ENCODE measurements at places on chromosomes 6 and 20.

GRCh38 chr20:25257130-25257529 is 9.2 kb downstream of the PYGB start:
- DNase-seq: no peak

GRCh38 chr6:16305788-16306187 is 67.4 kb downstream of the GMPR start:
- no peak for DNase-seq

DNA sequence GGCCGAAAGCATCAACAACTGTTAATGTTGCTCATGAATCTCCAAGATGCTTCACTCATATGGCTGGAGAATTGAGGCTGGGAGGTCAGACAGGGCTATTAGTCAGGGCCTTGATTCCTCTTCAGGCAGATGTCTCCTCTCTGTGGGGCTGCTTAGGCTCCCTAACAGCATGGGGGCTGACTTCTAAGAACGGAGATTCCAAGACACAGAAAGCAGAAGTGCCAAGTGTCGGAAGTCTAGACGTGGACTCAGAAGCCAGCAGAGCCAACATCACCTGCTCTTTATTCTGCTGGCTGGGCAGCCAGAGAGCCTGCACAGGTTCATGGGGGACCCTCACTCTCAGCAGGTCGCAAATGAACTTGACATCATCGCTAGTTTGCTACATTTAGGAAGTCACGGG is 279.8 kb downstream of the CDH26 start:
- DNase-seq: no peak

GRCh38 chr20:19024296-19025035 is 188.0 kb upstream of the SLC24A3 start:
- DNase-seq: no peak

- no peak for DNase-seq
Observed at GRCh38 chr20:48831718-48832404, 4.1 kb upstream of the PREX1 start.

DNA sequence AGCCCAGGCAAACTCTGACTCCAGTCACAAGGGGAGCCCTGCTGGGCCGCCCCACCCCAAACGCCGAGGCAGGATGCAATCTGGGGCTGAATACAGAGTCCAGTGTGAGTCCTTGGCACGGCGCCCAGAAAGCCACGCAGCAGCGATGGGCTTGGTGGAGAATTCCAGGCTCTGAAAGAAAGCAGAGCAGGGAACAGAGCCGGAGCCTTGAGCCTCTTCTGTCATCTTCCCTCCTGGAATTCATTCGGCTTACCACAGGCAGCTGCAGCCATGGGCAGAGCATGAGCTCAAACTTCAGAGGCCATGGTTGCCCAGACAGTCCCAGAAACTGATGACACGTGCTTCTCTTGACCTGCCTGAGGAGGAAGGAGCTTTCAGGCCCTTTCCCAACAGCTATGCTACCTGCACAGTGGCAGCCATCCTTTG is 441.1 kb upstream of the JARID2 start:
- peak; percentile 82 for DNase-seq

DNA sequence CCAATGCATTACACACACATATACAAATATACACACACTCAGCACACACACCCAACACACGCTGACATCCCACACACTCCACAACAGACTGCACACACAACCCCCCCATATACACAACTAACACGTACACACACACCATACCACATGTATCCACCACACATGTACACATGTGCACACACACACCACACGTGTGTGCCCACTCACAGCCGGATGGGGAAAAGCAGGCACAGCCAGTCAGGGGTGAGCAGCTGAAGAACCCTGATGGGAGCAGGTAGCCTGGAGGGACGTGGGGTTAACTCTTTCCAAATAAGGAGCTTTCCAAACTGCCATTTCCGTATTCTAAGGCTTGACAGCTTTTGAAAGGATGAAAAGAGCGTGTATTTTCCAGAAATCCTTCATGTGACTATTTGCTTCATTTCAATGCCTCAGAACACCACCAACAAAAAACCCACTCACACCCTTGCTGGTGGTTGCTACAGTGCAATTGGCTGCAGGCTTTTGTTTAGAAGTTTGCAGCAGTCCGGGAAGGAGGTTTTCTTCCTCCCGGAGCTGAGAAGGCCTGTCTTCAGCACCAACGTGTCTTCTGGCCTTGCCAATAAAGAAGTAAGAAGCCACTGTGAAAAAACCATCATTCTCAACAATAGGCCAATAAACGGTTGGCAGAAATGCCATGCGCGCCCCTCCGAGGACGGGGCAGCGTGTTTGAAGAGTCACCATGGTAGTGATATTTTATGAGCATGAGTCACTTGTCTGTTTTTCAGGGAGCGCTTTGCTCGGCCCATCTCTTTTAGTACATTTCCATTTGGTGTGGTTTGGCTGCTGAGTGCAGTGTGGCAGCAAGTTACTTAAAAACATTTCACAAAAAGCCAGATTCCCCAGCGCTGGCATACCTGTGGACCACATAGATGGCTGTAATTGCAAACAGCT is 131.3 kb upstream of the GMDS start:
- DNase-seq: no peak

- DNase-seq: no peak
Observed at GRCh38 chr6:41064841-41065240, 7.3 kb downstream of the OARD1 start.

- no peak for DNase-seq
Observed at GRCh38 chr6:113381959-113382358, 475.2 kb upstream of the MARCKS start.

- DNase-seq: no peak
Observed at GRCh38 chr6:155185544-155185943, 78.3 kb upstream of the CLDN20 start.

DNA sequence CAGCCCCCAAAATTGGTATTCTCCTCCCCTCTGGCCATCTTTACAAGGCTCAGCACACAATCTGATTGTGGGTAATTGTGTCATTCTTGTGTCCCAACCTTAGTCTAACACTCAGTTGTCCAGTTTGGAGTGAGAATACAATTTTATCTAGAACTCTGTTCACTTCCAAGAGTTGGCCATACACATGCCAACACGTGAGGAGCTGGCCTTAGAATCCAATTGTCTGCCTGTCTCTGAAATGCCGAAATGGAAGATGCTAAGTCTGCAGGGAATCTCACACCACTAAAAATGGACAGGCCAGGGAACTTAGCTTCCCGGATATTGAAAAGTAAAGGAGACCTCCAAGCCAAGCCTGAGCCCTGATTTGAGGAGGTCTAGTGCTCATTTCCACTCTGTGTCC is 12.3 kb downstream of the FOXA2 start:
- DNase-seq: no peak

DNA sequence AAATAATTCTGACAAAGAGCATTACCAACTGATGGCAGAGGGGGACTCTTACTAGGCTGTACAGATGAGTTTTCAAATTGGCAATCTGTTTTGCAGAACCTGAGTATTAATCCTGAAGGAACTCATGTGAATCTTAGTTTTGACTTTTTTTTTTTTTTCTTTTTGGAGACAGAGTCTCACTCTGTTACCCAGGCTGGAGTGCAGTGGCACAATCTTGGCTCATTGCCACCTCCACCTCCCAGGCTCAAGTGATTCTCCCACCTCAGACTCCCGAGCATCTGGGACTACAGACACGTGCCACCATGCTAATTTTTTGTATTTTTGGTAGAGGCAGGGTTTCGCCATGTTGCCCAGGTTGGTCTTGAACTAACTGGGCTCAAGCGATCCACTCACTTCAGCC is 49.3 kb downstream of the KCTD20 start:
- no peak for DNase-seq

- DNase-seq: no peak
Observed at GRCh38 chr6:22892452-22892851, 323.1 kb downstream of the HDGFL1 start.

DNA sequence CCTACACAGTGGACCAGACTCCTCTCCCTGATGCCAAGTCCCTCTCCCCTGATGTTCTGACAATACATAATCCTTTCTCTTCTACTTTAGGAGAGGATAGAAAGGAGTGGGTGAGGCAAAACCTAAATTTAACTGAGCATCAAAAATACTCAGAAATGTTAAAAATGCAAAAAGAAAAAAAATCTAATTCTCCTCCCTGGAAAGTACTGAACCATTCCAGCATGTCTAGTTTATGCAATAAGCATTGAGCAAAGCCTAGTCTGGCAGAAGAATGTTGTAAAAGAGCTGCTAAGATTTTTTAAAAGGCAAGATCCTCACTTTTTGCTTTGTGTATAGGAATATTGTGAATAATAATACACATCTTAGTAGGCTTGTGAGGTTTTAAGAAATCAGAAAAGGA is 116.6 kb upstream of the STXBP5 start:
- DNase-seq: no peak

Data from left lobe of liver (tissue), 2 donors.